ENCODE measurements at places on chromosomes 3 and 15.

DNA sequence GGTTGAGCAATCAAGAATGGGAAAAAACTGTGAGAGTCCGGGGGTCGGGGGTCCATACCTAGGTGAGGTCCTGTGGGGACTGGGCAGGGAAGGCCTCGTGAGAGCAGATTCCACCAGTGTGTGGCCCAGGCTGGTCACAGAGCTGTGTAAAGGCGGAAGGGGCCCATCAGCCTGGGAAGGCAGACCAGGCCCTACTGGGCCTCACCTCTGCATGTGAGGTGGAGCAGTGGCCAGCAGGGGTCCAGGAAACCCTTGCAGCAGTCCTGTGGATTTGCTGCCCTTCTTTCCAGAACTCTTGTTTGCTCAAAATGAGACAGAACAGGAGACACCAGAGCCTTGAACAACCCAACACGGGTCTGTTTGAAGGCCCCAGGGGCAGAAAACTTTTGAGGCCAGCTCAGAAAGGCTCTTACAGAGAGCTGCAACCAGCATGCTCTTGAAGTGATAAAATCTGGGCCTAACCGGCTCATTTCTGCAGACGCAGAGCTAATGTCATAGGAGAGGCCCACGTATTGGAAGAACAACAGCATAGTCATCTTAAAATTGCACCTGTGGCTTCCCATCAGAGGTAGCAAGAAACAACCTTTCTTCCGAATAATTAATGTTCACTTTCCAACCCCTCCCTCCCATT, 30.3 kb upstream of the HHATL start:
- DNase-seq, result no peak

DNA sequence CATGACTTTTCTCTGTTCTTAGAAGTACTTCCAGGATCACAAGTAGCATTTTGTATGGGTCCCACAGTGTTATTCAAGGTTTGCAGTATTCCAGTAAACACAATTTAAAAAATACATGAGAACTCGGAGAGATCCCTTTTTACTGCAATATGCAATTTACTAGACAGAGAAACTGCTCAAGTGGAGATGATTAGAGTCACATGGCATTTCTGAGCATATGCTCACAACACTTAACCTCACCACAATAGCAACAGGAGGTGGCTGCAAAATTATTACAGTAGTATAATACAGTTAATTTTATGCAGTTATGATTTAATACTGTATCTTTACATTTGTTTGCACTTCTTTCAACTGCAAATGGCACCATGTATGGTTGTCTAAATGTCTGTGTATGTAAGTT, 87.5 kb downstream of the PIK3CB start:
- DNase-seq, result peak; percentile 75

DNA sequence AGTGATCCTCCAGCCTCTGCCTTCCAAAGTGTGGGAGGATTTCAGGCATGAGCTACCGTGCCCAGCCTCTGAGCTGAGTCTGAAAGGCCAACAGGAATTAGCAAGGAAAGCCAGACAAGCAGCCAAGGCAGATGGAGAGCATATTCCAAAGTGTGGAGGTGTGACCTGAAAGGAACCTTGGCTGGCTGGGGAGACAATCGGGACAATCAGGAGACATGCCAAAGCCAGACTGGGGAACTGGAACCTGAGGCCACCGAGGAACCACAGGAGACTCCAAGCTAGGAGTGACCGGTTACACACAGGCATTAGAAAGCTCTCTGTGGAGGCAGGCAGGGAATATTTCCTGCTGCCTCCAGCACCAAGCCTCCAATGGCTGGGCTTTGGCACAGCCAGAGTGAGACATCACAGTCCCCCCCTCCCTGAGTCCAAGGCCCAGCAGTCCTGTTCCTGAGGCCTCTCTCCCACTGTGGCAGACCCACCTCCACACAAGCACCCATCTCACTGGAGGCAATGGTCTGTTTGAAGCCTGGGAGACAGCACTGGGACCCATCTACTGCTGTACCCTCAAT, 4.5 kb upstream of the C15orf39 start:
- DNase-seq, result peak; percentile 94

DNA sequence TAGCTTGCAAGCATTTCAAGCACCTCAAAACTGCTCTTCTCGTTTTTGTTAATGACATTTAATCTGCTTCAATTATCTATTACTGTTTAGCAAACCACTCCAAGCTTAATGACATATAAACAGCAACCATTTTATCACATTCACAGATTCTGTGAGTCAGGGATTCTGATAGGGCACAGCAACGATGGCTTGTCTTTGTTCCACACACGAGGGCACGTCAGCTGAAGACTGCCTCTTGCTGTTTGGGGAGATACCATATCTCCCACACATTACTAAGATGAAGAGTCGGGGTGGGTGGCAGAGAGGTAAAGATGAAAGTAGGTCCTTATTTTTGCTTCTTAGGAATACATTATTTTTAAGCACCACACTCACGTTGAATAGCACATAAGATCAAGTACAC, 19.3 kb downstream of the CPOX start:
- DNase-seq, result no peak

DNA sequence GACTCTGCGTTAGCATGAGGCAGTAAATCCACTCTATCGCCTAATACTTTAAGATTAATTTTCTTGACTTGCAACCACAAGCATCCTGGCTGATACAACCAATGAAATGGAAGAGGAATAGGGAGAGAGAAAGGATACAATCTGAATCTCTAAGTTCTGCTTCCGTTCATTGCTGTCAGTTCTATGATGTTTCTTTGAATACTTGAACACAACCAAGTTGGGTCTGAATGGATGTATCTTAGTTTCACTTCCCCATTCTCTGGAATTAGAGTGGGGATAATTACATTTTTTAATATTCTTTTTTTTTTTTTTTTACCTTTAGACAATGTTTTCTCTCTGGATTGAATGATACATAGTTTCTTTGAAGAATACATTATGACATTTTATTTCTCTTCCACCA, 22.9 kb downstream of the PDE8A start:
- no peak for DNase-seq

DNA sequence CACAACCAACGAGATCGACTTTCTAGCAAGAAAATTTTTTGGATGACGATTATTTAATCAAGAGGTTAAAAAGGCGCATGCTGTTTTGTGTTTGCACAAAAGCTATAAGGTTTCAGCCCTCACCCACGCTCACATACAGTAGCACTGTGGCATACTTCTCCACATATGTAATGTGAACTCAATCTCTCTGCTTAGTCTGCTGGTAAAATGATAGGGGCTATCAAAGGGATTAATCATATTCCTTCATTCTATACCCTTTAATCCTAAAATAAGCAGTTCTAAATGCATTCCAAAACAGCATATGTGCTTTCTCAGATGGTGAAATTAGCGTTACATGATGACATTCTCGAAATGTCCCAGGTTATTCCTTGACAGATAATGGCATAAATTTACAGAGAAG, 196.9 kb upstream of the PRICKLE2 start:
- no peak for DNase-seq

DNA sequence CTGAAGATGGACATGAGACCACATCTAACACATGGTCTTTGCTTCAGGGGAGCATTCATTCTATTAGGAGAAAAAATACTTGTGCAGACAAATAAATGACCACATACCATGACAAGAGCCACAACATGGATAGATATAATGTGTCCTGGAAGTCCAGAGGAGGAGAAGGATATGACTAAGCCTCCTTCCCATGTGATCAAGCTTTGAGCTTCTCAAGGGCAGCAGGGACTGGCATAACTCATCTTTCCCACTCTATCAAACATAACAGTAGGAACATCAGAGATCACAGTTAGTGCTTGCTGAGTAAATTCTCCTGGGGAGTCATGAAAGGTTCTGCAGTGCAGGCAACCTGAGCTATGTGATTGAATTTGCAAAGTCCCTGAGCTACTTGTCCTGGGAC, 86.0 kb upstream of the LPP start:
- no peak for DNase-seq

DNA sequence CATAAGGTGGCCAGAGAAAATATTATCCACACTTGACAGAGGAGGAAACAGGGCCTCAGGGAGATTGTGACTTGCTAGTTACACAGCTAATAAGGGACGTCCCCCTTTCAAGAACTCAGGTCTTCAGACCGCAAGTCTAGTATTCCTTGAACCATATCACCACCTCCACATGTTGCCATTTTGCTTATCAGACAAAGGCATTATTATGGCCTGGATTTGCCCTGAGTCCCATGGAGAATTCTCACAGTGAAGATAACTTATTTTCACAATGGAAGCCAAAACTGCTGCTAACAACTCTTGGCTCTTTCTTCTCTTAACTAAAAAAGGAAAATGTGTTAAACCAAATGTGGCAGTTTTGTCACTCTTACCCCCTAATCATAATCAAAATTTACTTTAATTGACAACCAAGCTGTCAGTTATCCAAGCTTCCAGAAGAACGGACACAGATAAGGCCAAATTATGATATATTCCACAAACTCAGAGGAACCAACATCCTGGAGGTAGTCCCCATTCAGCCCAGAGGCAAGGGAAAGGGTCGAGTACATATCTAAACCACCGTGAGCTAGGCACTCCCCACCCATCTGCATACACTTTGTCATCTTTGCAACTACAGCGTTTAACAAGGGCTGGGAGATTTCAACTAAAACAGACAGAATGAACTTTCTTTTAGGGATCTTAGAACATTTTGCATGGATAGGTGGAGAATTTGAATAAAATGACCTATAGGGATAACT, 63.6 kb upstream of the THBS1 start:
- no peak for DNase-seq

- no peak for DNase-seq
These were observed 260.2 kb upstream of the NAALADL2 start for GRCh38 chr3:174598885-174599439.

GRCh38 chr3:120625159-120625586, 29.0 kb downstream of the NDUFB4 start:
- peak; percentile 30 for DNase-seq

DNA sequence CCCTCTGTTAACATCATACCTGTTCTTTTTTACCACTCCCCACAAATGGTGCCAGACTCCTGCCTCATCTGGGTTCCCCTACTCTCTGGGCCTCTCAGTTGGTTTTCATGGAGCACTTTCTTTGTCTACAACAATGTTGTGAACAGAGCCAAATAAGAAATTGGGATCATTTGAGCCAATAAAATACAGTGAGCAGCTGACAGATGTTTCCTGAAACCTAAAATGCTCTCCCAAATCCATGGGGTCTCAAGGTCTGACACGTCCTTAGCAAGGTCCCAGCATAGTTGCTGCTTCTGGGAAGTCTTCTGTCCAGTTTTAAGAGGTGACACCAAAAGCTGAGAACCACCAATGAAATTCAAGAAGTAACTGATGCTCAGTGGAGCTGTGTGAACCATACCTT, 1.7 kb downstream of the NMNAT3 start:
- DNase-seq, result no peak

- no peak for DNase-seq
These were observed 11.3 kb downstream of the NRROS start for GRCh38 chr3:196650740-196651311.

- no peak for DNase-seq
These were observed 29.7 kb downstream of the EFCAB12 start for GRCh38 chr3:129398803-129399144.

GRCh38 chr3:31900583-31900982, 80.5 kb downstream of the OSBPL10 start:
- DNase-seq, result no peak

GRCh38 chr15:74451861-74452835, 8.8 kb downstream of the UBL7 start:
- DNase-seq, result peak; percentile 69

- DNase-seq, result no peak
These were observed 147.4 kb upstream of the UMPS start for GRCh38 chr3:124582621-124583395.

- DNase-seq, result no peak
These were observed 30.2 kb upstream of the HCLS1 start for GRCh38 chr3:121690777-121691405.

- peak; percentile 90 for DNase-seq
These were observed 193.0 kb downstream of the ATP10A start for GRCh38 chr15:25670025-25670554.

- DNase-seq, result no peak
These were observed 3.1 kb upstream of the ACKR4 start for GRCh38 chr3:132593947-132594323.

DNA sequence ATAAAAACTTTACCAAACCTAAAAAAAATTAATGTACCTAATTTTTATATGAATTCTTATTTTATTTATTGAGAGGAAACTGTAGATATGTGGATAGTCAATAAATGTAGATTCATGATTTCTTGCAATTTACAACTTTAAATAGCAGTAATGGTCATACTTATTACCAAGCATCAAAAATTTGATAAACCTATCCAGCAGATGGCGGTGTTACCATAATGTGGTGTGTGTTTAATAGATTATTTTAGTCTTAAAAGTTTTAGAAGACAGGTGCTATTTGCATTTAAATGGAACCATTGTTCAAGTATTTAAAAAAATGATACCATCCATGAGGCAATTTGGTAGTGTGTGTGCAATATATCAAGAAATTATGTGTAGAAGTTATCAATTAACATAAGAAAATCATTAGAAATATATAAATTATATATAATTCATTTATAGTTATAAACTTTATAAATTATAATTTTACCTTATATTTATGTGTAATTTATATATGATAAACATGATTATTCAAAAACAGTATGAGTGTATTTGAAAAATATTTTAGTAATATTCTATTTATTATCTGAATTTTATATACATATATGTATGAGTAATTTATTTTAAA, 176.0 kb upstream of the BCHE start:
- no peak for DNase-seq

DNA sequence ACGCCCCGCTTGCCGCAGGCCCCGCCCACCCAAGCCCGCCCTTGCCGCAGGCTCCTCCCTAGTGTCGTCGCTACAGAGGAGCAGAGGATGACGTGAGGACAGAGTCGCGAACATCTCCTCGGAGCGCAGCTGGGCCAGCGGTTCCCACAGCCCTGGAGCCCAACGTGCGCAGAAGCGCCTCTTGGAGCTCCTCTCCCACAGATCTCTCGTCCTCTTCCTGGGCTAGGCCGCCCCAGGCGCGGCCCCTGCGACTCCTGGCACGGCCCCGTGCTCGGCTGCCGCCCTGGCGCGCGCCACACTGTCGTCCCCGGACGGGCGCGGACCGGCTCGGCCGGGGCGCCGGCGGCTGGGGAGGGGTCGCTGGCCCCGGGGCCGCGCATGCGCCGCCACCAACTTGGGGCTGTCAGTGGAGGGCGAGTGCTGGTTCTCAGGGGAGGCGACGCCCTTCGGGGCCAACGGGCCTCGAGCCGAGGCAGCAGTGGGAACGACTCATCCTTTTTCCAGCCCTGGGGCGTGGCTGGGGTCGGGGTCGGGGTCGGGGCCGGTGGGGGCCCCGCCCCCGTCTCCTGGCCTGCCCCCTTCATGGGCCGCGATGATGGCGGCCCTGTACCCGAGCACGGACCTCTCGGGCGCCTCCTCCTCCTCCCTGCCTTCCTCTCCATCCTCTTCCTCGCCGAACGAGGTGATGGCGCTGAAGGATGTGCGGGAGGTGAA, at the start of gene TRPC1:
Gene TRPC1 (plus strand): TSS at position 67 of the 714 bp plus-strand sequence. CDS start 526 bp downstream, at position 593.
- peak; percentile 89 for DNase-seq

DNA sequence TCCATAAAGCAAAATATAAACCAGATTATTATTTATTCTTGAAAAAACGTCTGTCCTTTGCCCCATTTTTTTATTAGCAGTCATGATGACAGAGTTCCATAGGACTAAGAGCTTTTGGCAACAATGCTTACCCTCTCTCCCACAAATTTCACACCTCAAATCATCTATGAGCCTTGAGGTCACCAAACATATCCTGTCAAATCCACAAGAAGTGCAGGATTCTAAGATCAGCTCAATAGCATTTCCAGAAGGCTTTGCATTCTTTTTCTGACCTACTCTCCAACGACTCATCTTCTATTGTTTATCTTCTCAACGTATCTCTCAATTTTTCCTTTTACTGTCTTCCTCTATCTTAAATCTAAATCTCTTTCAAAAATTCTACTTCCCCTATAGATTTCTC, 619.1 kb upstream of the BCHE start:
- no peak for DNase-seq

- DNase-seq, result no peak
These were observed 20.7 kb upstream of the CAV3 start for GRCh38 chr3:8712908-8713255.

All from G401 (cell line).